ENCODE measurements at places on chromosomes 7 and 10.

- DNase-seq = no peak
Measured at GRCh38 chr7:120833546-120833945, 24.4 kb downstream of the TSPAN12 start.

DNA sequence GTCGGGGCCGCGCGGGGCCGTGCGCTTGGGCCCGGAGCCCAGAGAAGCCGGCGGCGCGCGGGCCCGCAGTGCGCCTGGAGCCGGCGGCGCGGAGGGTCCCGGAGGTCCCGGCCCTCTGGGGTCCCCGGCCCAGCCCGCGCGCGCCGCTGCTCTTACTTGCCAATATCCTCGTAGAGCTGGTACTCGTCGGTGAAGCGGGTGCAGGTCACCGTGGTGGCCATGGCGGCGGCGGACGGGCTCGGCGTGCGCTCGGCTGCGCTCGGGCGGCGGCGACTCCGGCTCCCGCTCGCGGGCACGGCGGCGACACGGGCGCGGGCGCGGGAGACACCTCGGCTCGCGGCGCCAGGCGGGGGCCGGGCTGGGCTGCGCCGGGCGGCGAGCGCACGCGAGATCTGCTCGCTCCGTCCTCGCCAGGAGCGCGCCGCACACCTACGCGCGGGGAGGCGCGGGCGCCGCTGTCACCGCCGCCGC is at the start of gene CAMK2B:
CAMK2B (minus strand) TSS at position 394 of the 471 bp plus-strand sequence; CDS start at position 221, 173 bp downstream.
- peak; percentile 35 for DNase-seq

- DNase-seq = no peak
Measured at GRCh38 chr10:79315602-79315920, 31.7 kb upstream of the PPIF start.

DNA sequence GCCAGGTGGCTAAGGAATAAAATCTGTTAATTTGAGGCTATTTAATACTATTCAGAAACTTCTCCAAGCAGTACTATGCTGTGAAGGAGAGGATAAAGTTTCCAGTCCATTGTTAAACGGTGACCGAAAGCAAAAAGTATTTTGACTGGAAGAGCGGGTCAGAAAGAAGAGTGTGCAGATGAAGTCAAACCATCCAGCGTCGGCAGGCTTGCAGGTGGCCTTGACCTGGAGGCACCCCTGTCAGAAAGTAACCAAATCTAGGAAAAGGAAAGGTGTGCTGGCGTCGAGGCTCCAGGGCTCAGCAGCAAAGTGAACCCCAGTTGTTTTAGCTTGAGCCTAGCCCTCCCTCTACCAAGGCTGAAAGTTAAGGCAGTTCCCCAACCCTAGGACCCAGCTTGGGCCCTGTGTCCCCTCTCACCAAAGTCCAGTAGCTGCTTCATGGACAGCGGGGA is 544 bp downstream of the PDK4 start:
- no peak for DNase-seq

DNA sequence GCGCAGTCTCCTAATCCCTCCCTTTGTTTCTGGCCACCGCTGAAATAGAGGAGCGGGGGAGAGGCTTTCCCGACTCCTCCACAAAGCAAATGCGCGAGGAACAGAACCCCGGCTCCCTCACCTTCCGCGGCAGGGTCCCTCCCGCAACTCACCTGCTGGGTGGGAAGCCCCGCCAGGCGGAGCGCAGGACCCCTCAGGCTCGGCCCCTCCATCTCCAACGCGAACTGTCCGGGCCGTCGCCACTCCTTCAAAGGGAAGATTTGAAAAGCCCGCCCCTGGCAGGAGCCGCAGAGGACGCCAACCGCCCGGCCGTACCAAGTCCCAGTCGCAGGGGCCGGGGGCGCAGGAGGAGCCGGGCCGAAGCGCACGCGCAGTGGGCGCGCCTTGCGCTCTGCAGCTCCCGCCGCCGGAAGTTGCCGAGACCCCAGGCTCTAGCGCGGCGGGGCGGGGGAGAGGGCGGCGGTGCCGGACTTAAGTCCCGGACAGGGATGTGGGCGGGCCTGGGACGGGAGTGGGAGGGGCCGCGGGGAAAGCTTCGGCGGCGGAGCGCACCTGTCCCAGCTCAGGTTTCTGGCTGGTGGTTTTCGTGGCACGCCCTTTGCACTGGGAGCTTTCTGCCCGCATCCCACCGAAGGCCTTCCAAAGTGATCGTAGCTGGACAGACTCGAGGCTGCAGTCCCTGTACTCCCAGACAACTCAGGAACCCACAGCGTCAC is at the start of gene RTKN2:
RTKN2 (minus strand) TSS at position 446 of the 716 bp plus-strand sequence; CDS start at position 212, 234 bp downstream.
- peak; percentile 52 for DNase-seq

- DNase-seq = no peak
Measured at GRCh38 chr10:5013385-5013784, 9.7 kb upstream of the AKR1C2 start.
